Body of pancreas (tissue), 4 donors: ENCODE measurements at places on chromosomes 11 and 22. TPM values are rescaled to one million over a fixed set of nuclear protein-coding genes. Genes with fewer than 3 reads are reported as not detected.
A peak's percentile ranks its signal among the peaks of the same experiment; 100 is the strongest.

- H3K4me1 ChIP-seq, result no peaks in the 10 kb centered on the region
- DNase-seq, result no peak
- no peak overlapping the region for H3K4me3 ChIP-seq
- H3K27ac ChIP-seq, result no peak overlapping the region
- no peaks in the 10 kb centered on the region for H3K27me3 ChIP-seq
These were observed 46.4 kb upstream of the AMOTL1 start for GRCh38 chr11:94721565-94722292.

DNA sequence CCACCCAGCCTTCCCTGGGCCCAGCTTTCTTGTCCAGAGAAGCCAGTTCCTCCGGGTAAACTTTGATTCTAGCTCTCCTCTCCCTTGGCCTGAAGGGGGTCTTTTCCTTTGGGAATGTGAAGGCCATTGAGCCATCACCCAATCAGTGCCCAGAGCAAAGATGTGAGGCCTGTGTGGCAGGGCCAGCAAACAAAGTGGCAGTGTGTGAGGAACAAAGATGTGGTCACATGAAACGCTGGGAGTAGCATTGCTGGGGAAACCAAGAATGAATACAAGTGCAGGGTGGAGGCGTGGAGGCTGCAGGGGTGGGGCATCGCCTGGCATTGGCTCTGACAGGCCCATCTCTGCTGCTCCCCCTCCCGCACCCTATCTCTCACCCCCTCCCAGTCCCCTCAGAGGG is 91.9 kb upstream of the BID start:
- no peak overlapping the region for H3K27ac ChIP-seq
- no peaks in the 10 kb centered on the region for H3K4me1 ChIP-seq
- peaks cover 31% of the 10 kb centered on the region for H3K36me3 ChIP-seq
- H3K27me3 ChIP-seq, result no peaks in the 10 kb centered on the region
- no peak overlapping the region for H3K4me3 ChIP-seq

- H3K27ac ChIP-seq, result no peak overlapping the region
- H3K27me3 ChIP-seq, result no peaks in the 10 kb centered on the region
- H3K36me3 ChIP-seq, result no peaks in the 10 kb centered on the region
- no peaks in the 10 kb centered on the region for H3K4me1 ChIP-seq
These were observed 47.2 kb downstream of the CCDC15 start for GRCh38 chr11:125001079-125001778.

GRCh38 chr11:43941257-43941994 is 1.0 kb upstream of the C11orf96 start:
- DNase-seq, result no peak
- H3K27ac ChIP-seq, result peak overlapping the region; percentile 24
- H3K4me3 ChIP-seq, result no peak overlapping the region
- H3K36me3 ChIP-seq, result no peaks in the 10 kb centered on the region
- H3K4me1 ChIP-seq, result peaks cover 35% of the 10 kb centered on the region

- DNase-seq, result no peak
- no peaks in the 10 kb centered on the region for H3K27me3 ChIP-seq
- no peak overlapping the region for H3K4me3 ChIP-seq
- no peaks in the 10 kb centered on the region for H3K4me1 ChIP-seq
- H3K27ac ChIP-seq, result no peak overlapping the region
These were observed 128.7 kb upstream of the TOP3B start for GRCh38 chr22:22111267-22111751.

DNA sequence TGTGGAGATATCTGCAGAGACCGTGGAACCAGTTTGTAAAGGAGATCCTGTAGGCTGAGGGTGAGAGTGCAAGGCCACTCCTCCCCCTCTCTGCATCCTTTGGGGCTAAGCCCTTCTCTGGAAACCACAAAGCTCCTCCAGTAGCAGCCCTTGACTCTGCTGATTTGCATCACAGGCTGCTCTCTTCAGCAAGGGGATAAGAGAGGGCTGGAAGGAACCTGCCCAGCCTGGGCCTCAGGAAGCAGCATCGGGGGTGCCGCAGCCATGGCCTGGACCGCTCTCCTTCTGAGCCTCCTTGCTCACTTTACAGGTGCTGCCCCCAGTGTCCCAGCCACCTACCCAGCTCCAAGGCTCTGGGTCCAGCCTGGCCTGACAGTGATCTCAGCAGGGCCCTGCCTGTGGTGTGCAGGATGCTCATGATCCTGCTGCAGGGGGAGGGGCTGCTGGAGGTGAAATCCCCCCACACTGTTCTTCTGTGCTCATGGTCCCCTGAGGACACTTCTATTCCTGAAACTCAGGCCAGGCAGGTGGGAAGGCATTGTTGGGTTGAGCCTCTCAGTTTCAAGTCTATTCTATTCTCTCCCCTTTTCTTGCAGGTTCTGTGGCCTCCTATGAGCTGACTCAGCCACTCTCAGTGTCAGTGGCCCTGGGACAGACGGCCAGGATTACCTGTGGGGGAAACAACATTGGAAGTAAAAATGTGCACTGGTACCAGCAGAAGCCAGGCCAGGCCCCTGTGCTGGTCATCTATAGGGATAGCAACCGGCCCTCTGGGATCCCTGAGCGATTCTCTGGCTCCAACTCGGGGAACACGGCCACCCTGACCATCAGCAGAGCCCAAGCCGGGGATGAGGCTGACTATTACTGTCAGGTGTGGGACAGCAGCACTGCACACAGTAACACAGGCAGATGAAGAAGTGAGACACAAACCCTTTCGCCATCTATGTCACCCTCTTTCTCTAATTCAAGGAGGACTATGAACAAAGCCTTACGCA is 68.5 kb upstream of the IGLL5 start:
- DNase-seq, result no peak
- H3K27me3 ChIP-seq, result no peaks in the 10 kb centered on the region
- H3K4me1 ChIP-seq, result no peaks in the 10 kb centered on the region
- no peak overlapping the region for H3K4me3 ChIP-seq
- H3K27ac ChIP-seq, result no peak overlapping the region

DNA sequence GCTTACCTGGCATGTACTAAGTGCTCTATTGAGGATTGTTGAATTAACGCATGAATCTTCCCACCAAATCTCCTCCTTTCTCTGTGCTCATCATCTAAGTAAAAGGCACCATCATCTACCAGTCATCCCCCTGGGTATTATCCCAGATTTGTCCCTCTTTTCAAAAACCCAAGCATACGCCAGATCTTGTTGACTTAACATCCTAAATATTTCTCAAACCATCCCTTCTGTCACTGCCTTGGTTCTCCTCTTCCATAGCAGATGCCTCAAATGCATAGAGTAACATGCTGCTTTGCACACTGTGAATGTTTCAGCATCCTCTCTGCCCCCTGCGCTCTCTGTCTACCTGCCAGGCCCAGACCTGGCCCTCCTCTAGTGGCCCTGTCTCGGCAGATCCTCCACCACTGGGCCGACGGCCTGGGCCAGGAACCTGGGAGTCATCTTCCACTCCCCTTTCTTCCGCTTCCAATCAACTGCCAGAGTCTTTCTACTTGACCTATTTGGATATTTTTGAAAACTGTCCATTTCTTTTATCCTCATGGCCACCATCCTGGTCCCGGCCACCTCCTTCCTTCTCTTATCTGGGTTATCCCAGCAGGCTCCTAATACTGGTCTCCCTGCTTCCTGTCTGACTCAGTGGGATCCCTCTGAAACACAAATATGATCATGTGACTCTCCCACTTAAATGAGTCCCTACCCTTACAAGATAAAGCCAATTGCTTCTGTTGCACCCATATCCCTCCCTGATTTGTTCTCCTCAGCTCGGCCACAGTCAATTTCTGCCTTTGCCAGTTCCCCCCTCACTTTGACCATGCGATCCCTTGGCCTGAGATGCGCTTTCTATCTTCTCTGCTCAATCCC is 3.4 kb upstream of the TAB1 start:
- peaks cover 10% of the 10 kb centered on the region for H3K4me1 ChIP-seq
- H3K27me3 ChIP-seq, result no peaks in the 10 kb centered on the region
- DNase-seq, result no peak

GRCh38 chr11:9211322-9211721 is 53.8 kb downstream of the DENND5A start:
- no peak overlapping the region for H3K4me3 ChIP-seq
- no peaks in the 10 kb centered on the region for H3K36me3 ChIP-seq
- H3K27ac ChIP-seq, result no peak overlapping the region
- H3K4me1 ChIP-seq, result no peaks in the 10 kb centered on the region
- no peak for DNase-seq
- H3K27me3 ChIP-seq, result no peaks in the 10 kb centered on the region

DNA sequence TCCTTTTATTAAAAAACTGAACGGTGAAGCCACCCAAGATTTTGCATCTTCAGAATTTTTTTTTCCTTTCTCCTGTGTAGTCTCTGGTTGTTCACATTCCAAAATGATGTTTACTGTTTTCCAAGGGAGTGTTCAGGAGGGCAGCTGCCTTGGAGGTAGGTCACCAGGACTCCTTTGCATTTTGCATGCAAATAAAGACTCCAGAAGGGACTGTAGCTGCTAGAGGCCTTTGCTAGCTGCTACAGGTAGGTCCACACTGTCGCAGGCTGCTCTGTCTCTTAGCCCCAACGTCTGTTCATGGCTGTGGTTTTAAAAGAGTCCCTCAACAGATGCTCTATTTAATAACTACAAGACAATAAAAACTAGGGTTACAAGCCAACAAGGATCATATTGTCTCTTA is 11.4 kb downstream of the CTSC start:
- H3K4me3 ChIP-seq, result no peak overlapping the region
- no peak overlapping the region for H3K27ac ChIP-seq
- no peak for DNase-seq
- H3K27me3 ChIP-seq, result no peaks in the 10 kb centered on the region
- H3K4me1 ChIP-seq, result no peaks in the 10 kb centered on the region
- H3K36me3 ChIP-seq, result no peaks in the 10 kb centered on the region

GRCh38 chr11:10638316-10638925 is 55.1 kb downstream of the IRAG1 start:
- H3K36me3 ChIP-seq, result no peaks in the 10 kb centered on the region
- no peak for DNase-seq
- H3K27ac ChIP-seq, result no peak overlapping the region
- H3K4me1 ChIP-seq, result no peaks in the 10 kb centered on the region
- H3K27me3 ChIP-seq, result no peaks in the 10 kb centered on the region
- H3K4me3 ChIP-seq, result no peak overlapping the region

DNA sequence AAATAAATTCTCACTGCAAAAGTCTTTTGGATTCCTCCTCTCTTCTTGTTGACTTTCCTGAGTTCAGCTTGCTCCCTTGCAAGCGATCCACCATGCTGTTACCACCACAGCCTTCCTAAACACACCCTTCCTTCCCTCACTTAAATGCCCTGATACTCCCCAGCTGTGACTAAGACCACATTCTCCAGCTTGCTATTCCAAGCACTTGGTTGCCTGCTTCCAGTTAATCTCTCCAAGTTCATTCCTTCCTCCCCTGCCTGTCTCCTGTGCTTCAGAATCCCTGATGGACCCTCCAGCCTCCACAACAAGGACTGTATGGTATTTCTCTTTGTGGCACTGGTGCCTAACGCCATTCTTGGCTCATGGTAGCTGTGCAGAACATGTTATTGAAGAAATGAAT is 603.9 kb upstream of the CADM1 start:
- no peaks in the 10 kb centered on the region for H3K4me1 ChIP-seq
- no peak for DNase-seq
- no peak overlapping the region for H3K4me3 ChIP-seq
- H3K27me3 ChIP-seq, result no peaks in the 10 kb centered on the region

DNA sequence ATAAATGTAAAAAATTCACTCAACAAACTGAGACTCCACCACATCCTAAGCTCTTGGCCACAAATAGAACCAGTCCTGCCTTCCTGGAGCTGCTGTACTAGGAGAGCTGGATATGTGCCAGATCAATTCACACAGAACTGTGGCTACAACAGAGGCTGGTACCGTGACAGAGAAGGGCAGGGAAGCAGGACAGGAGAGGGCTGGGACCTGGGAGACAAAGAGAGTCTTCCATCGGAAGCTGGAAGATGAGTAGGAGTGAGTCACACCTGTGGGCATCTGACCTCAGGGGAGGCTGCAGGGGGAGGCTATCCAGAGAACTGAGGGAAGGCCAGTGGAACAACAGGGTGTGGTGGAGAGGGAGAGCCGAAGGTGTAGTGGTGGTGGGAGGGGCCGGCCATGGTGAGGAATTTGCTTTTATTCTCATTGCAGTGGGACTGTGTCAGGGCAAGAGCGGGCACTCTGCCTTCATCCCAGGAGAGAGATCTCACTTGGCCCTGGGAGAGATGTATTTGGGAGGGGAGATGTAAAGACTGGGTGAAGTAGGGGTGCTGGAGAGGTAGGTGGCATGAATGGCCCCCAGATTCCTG is 1.9 kb upstream of the LTBP3 start:
- H3K36me3 ChIP-seq, result no peaks in the 10 kb centered on the region
- peaks cover 49% of the 10 kb centered on the region for H3K4me1 ChIP-seq
- DNase-seq, result no peak
- peak overlapping the region; percentile 92 for H3K27ac ChIP-seq

DNA sequence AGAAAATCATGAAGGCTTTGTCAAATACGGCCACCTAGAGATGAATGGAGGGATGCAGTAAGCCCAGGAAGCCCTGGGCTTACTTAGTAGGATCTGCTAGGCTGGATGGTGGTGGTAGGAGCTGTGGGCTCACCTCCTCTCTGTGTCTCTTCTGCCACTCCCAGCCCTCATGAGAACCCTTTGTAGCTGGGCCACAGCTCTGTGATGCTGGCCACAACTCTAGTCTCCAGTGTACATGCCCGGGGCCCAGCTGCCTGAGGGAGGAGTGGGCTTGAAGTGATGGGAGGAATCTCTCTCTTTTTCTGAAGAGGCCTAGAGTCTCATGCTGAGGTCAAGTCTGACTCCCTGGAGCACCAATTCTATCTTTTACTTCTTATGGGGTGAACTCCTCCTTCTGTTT is 32.4 kb upstream of the SYT13 start:
- H3K4me1 ChIP-seq, result no peaks in the 10 kb centered on the region
- DNase-seq, result no peak
- no peak overlapping the region for H3K4me3 ChIP-seq
- peaks cover 5% of the 10 kb centered on the region for H3K27me3 ChIP-seq
- no peaks in the 10 kb centered on the region for H3K36me3 ChIP-seq

DNA sequence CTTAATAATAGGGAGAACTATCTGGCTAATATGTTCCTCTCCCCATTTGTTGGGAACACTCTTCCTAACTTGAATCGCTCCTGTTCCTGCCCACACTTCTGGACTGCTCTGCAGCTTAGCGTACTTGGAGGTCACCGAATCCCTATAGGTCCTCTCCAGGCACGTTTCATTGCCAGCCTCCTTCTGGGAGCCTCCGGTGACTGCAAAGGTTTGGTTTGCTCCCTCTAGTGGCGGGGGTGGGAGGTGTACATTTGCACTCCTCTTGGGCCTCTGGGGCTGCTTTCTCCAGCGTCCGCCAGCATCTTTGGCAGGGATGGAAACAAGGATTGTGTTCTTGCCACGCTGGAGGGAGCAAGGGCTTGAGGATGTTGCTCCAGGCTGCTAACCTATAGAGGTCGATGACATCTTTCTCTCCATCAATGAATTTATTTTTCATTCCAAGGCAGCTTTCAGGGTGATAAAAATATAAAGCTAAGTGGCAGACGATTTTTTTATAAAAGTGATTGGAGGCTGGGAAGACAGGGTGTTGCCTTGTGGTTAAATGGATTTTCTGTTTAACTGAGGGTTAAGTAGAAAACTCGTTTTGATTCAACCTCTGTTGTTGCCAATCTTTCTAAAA is 48.7 kb downstream of the TSPAN18 start:
- H3K27me3 ChIP-seq, result no peaks in the 10 kb centered on the region
- DNase-seq, result peak; percentile 71
- no peak overlapping the region for H3K4me3 ChIP-seq
- H3K4me1 ChIP-seq, result no peaks in the 10 kb centered on the region
- H3K36me3 ChIP-seq, result no peaks in the 10 kb centered on the region

The NXPE1 gene
- not detected for total RNA-seq

The CELSR1 gene
- 0.66 TPM for total RNA-seq

The CHRM1 gene
- not detected for total RNA-seq

The CDC45 gene
- total RNA-seq, result not detected

The OR52N4 gene
- not detected for total RNA-seq

The TMEM126B gene
- 15.2 TPM for total RNA-seq
